Glomerular endothelial cell (primary cell): ENCODE measurements at places on chromosomes 3 and 15.
A peak's percentile ranks its signal among the peaks of the same experiment; 100 is the strongest.

DNA sequence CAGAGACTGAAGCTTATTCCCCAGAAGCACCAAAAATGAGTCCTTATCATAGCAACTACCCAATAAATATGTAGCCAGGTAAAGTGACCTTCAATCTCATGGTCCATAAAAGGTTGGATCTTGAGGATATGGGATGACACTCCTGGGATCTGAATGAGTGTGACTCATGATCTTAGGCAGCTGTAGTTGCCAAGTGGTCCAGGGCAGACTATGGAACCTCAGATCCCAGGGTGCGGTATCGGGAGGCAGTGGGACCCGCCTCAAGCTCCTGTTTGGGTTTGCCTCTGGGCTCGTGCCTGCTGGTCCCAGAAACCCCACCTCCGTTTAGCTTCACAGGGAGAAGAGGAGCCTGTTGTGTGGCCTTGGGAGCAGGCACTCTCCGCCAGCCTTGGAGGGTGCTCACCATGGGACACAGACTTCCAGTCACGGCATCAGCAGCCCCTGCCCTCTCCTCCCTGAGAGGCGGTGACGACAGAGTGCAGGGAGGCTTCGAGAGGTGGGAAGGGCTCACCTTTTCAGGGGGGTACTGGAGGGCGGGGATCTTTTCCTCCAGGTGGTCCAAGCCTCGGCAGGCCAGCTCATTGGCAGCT lies 8.1 kb downstream of the PLIN1 start:
- no peak for DNase-seq

DNA sequence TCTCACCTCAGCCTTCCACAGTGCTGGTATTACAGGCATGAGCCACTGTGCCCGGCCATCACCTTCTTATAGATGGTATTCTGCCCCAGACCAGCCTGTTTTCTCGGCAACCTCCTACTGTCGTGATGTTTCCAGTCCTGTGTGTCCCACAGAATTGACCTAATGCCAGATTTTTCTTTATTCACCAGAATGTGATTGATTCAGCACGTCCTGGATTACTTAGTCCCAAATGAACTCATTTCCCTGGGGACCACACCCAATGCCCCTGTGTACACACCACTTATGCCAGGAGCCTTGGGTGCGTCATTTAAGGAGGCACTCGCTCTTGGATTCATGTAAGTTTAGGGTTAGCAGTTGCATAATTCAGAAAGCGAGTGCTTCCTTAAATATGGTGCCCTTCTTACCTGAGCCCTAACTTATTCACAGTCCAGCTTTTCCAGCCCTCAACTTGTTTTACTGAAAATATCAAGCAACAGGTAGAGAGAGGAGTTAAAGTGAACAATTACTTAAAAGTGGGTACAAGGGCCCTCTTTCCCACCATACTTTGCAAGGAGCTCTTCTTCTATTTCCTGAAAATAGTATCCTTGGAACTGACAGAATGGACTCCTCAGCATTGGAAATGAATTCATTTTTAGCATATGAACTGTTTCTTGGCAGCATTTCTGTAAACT lies 64.6 kb upstream of the UBE2E1 start:
- DNase-seq, result no peak

GRCh38 chr15:85854345-85855097 lies 59.8 kb upstream of the KLHL25 start:
- DNase-seq, result no peak

DNA sequence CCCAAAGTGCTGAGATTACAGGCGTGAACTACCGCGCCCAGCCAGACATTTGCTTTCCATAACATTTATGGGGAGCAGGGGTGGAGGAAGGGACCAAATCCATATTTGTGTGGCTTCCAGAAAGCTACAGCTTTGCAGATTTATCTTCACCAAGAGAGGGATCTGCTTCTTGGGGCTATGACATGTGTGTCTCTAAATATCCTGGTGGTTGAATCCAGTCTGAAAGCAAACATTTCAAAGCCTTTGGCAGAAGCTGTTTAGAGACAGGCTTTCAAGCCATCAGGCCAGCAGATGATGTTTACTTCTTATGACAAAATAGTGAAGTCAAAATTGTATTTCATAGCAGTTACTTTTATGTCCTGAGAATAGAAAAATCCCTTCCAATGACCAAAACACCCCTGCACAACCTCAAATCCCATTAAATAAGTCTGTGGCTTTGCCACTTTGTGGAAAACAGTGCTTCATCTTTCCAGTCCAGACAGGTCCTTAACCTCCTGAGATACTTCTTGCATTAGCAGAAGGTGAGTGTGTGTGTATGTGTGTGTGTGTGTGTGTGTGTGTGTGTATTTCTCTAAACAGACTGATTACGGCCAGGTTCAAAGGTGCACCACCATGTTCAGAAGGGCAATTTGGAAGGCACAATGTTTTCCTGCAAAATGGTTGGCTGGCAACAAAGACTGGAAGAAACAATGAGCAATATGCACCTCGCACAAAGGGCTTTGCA lies 191.4 kb upstream of the LRIG1 start:
- DNase-seq, result no peak

DNA sequence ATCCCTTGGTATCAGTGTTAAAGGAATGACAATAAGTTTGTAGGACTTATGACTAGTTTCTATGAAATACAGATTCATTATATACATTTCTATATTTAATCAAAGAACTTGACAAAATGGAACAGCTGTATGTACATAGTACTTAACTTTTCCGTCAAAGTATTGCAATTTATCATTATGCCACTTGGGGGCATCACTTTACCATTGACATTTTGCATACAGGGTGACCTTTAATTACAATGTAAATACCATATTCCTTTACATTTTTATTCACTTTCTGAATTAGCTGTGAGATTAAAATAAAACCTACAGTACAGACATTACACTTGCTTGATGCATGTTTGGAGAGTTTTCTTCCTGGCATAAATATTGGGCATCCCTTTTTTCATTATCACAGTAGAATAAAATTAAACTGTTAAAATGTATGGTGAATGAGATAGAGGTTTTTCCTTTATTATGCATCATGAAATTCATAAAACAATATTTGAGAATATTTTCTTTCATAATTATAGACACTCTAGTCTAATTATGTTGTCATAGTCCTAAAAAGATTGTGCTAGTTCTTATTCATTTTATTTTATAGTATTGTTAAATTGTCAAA lies 6.9 kb downstream of the NEK11 start:
- DNase-seq, result peak; percentile 44

GRCh38 chr3:85758442-85758841 lies 799.7 kb downstream of the CADM2 start:
- DNase-seq, result no peak

GRCh38 chr3:156388497-156389448 lies 166.1 kb downstream of the SSR3 start:
- DNase-seq, result no peak

GRCh38 chr15:58650102-58650501 lies 99.4 kb downstream of the ADAM10 start:
- DNase-seq, result no peak

DNA sequence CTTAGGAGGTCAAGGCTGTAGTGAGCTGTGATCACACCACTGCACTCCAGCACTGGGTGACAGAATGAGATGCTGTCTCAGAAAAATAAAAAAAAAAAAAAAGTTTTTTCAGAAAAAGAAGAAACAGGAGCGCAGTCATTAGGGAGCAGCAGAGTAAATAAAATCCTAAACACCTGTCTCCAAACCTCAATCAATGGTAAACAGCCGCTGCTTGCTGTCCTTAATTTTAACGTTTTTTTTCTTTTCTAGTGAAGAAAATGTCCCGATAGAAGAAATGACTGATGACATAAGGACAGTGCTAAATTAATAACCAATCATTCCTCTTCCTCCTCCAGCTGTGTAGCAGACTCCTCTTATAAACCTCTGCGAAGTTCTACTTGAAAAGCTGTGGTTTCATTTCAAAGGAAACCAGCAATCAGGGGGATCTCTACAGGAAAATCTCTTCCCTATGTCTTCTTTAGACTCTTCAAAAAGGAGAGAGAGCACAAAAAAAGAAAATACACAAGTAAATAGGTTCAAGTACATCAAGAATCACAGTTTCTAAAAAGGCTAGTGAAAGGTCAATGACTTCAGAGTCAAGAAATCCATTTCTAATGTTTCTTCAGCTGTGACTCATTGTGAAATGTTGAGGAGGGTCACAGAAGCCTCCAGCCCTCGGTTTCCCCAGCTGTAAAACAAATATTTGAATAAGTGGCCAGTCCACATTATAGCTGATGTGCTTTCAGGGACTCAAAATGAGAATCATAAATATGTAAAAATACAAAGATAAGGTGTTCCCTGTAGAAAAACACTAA lies 127.6 kb downstream of the TMCO5A start:
- DNase-seq, result no peak

- DNase-seq, result no peak
Observed at GRCh38 chr3:190596349-190597285, 82.7 kb downstream of the IL1RAP start.

GRCh38 chr3:150038830-150039229 lies 68.1 kb upstream of the PFN2 start:
- no peak for DNase-seq

DNA sequence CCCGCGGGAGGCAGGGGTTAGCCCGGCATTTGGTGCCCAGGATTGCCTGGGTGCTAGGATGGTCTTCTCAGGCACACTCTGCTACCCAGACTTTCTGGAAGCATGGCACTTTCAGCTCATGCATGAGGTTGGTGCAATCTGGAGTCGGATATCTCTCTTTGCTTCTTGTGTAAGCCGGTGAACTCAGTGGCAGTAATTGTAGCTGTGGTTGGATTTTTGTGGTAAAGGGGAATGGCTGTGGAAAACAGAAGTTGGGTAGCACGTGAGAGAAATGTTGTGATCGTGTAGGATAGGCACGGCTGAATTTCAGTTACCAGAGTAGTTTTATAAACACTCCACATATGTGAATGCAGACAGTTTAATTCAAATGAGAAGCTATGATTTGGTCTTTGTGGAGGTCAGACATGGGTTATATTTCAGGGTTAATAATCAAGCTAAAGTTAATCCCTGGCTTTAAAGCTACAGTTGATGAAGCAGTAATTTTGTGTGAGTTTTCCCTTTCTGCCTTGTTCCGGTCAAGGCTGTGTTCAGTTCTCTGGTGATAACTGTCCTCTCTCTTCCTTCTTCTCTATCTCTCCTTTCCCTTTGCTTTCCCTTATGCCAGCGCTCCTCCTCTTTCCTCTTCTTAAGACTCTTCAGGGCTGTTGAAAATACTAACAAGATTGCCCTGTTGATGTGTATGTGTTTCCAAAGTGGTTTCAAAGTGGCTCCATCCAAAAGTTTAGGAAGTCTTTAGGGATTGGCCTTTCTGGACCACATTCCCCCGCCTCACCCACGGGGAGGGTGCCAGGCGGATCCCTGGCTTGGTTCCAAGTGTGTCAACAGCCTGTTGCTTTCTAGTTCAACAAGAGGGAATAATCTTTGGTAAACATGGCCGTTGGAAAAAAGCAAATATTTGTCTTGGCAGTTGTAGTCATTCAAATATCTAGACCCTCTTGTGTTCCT lies 404.6 kb upstream of the C2CD4B start:
- no peak for DNase-seq

DNA sequence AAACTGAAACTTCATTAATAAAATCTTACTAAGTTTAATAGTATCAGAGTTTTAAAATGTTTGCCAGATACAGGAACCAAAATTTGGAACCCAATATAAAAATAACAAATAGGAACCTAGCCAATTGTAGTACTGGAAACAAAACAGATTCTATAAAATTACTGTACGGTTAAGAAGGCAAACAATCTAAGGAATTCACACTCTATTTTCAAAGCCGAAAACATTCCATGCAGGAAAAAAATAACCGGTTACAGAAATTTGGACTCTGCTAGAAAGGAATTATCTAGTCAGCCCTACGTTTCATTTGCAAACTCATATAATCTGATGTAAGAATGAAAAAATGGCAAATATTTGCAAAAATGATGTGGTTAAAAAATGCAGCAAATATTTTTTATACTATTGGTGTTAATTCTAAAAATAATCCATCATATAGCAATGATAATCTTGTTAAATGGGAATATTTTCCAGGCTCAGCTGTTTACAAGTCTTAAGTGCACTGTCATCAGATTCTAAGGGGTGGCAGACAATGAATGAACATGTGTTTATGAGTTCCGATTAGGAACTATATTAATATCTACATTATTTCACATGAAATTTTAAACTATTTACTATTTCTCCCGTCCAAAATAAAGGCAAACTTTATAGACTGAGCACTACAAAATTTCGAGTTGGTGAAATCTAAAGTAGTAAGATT lies 58.1 kb downstream of the DCBLD2 start:
- no peak for DNase-seq

DNA sequence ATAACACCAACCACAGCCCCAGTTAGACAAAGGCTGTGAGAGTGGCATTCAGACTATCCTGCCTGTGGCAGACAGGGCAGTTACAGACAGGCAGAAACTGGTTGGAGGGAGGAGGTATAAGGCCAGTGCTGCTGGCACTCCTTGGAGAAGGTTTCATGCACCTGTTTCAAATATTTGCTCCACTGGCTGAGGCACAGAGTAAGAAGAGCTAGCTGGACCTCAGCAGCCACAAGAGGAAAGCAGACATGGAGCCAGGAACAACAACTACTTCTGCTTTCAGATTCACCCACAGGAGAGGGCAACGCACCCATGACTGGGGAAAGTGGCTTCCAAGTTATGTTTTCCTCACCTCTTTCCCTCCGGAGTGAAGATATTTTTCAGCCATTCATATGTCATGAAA lies 11.5 kb upstream of the PRKAR2A start:
- no peak for DNase-seq

GRCh38 chr3:155739154-155739553 lies 5.7 kb downstream of the PLCH1 start:
- DNase-seq, result no peak

DNA sequence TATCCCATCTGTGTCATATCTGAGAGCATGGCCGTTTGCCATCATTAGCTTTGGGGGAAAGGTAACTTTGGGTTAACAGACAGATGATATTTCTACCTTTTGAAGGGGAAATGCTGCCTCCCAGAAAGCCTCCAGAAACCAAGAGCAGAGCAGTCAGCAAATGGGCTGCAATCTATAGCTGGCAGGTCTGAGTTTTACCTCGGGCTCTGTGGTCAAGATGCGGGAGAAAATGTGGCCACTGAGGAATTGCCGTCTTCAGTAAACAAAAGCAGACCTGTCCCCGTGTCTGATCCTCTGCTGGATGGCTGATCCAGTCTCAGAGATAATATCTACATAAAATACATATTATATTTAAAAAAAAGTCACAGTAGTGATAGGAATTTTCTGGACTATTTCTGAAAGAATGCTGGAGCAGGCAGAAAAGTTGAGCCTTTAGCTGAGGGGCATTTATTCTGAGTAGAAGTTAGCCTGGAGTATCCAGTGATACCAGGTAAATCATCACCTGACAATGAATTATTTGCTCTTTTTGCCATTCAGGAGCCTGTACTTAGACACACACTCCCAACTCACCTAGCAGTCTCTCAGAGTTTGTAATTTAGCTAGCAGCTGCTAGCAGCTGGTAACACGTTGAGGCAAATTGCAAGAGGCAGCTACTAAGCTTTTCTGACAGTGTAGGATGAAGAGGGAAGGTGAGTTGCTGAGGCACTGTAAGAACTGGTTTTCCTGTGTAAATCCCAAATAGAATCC lies 285.3 kb upstream of the RARB start:
- DNase-seq, result no peak

GRCh38 chr3:52730681-52731080 lies 24.8 kb downstream of the SPCS1 start:
- no peak for DNase-seq
